Adrenal gland (tissue), 19 donors: ENCODE measurements at places on chromosomes 16 and 17. TPM values are rescaled to one million over a fixed set of nuclear protein-coding genes. Genes with fewer than 3 reads are reported as not detected.

GRCh38 chr16:88936556-88937205, 40.3 kb downstream of the CBFA2T3 start:
- peaks cover 12% of the 10 kb centered on the region for H3K27me3 ChIP-seq
- H3K27ac ChIP-seq: no peak overlapping the region
- H3K36me3 ChIP-seq: no peaks in the 10 kb centered on the region

Gene IRX3
- total RNA-seq: 2.7 TPM

DNA sequence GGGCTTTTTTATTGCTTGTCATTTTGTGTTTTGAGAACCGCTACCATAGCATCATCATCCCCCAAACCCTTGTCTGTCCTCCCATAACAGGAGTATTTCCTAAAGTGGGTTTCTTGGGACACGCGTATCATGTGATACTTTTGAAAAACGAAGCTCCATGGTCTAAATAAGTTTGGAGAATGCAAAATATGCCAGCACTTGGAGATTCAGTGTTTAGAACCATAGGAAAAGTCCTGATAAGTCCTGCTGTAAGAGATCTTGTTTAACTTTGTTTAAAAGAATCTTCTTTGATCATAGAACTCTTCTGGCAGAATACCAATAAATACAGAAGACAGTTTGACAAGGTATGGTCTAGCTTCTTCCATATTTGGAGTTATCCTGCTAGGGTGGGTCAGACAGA, 59.3 kb downstream of the NKD1 start:
- no peak for DNase-seq
- no peak overlapping the region for H3K27ac ChIP-seq
- no peaks in the 10 kb centered on the region for H3K36me3 ChIP-seq
- peaks cover 6% of the 10 kb centered on the region for H3K4me1 ChIP-seq

Gene MMP15
- 5.3 TPM for total RNA-seq

Gene SMIM5
- total RNA-seq: not detected

Gene NEK8
- 3.8 TPM for total RNA-seq

Gene ACSM2B
- total RNA-seq: 1.0 TPM
